ENCODE measurements at places on chromosomes 13 and 19.
A peak's percentile ranks its signal among the peaks of the same experiment; 100 is the strongest.

DNA sequence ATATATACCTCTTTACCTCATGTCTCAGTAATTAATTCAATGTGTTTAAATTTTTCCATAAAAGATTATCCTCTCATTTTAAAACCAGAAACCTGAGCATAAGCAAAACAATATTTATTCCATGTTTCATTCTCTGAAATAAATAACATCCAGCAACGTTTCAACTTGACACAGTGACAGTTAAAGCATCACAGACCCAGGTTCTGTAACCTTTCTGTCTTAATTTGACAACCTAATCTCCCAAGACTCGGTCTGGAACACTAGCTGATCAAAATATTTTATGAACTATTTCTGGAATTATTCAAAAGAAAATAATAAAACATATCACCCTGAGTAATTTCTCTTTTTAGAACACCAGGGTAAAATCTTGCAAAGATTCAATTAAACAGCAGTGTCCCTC lies 40.3 kb downstream of the KCTD12 start:
- no peak for DNase-seq

DNA sequence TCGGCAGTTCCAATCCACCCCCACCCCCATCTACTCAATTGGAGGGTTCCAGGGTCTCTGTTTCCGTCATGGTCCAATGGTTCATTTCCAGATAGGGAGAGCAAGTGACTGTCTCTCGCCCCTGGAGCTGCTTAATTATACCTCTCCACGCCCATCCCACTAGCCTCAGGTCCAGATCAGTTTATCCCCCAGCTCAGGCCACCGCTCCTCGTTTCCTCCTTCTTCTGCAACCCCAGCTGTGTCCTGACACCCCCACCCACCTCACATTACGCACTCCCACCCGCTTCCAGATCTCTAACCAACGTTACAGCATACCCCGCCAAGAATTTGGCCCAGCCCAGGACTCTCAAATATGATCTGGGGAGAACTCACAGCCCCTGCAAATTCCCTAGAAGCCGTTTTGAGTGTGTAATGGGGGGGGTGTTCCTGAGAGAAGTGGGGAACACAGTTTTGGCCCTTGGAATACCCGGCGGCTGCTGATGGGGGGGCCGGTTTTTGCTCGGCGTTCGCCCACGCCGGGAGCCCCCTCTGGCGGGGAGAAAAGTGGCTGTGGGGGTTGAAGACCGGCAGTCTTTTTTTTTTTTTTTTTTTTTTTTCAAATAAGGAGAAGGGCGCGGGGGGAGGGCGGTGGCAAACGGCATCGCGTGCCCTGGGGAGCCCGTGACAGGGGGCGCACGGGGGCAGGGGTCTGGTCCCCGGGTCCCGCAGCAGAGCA lies 1.7 kb upstream of the PDE4A start:
- peak; percentile 73 for DNase-seq

GRCh38 chr13:73220966-73221720 lies 162.3 kb downstream of the KLF5 start:
- DNase-seq, result no peak

DNA sequence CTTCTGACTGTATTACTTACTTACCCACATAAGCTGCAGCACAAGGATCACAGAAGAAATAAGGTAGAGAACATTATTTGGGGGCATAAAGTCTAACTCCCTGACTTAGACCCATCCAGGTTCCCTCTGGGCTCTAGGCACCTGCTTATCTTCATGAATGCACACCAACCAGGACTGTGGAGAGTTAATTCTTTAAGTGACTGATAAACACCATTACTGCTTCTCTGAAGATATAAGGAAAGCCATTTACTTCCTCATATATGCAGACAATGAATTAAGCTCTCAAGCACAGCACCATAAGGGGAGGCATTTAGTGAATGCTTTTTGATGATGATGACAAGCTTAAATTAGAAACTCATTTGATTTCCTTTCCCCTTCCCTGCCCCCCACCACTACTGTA lies 22.5 kb downstream of the OBI1 start:
- DNase-seq, result no peak

- DNase-seq, result no peak
Measured at GRCh38 chr13:20990910-20991525, 70.4 kb downstream of the LATS2 start.

- no peak for DNase-seq
Measured at GRCh38 chr19:49450405-49450804, 1.2 kb downstream of the PIH1D1 start.

DNA sequence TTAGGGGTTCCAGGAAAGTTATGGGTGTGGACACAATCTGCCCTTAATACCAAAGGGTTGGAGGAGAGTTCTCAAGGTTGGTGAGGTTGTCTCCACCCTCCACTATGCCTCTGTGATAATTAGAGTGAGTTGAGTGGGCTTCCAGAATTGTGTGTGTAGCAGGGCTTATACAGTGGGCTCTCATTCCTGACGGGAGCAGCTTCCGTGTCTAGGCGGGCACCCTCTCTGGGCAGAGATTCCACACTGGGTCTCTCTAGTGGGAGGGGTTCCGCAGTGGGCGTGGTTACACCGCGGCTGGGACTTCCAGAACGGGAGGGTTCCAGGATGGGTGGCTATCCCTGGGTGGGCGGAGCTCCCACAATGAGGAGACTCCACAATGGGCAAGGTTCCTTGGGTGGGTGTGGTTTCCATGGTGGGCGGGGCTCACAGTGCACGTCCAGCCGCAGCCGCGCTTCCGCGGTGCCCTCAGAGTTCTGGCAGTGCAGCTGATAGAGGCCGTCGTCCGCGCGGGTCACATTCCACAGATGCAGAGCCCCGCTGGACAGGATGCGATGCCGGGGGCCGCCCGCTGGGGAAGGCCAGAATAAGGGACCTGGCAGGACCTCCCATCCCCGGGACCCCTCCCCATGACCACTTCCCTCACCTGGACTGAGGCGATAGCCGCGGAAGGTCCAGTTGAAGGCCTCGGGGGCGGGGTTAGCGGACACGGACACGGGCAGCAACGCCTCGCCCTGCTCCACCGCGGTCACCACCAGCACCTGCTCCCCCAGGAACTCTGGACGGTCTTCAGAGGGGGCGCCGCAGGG lies 8.4 kb downstream of the NPHS1 start:
- no peak for DNase-seq

GRCh38 chr13:112066624-112067004 lies 335 bp upstream of the SOX1 start:
- no peak for DNase-seq

DNA sequence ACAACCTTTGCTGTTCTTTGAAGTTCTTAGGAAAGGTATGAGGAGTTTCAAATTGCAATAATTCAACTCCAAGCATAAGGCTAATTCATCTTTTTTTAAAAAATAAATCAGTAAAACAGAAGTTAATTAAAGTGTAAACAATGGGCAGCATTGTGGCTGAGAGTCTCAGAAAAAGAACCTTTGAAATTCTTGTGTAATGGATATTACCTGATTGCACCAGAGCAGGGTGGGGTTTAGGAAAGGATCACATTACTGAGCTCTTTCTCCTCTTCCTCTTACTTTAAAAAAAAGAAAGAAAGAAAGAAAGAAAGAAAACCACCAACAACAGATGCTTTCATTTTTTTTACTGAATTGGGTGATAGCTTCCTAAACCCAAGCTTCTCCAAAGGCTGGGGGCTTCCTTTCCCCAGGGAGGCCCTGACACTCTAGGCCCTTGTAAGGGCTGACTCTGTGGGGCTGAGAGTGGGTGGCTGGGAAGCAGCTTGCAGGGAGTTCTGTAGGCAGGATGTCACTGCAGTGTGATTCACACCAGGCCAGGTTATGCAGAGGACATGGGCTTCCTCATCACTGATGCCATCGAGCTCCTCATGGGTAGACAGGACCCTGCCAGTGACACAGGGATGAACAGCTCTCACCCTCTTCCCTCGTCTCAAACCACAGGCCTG lies 564.5 kb downstream of the FGF9 start:
- no peak for DNase-seq

DNA sequence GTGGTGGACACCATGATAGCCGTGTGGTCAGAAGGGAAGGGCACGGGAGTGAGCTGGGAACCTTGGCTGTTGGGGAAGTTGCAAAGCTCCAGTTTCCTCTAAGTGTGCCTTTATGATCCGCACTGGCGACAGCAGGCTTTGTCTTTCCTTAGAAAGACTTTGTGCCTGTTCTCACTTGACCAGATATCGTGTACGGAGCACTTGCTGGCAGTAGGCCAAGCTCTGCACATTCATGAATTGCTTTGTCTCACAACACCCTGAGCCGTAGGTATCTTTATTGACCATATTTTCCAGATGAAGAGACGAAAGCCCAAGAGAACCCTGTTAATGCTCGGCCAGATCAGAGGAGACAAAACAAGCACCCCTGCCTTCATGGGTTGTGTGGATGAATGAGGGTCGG lies 15.1 kb downstream of the CUL4A start:
- no peak for DNase-seq

GRCh38 chr19:17889609-17890214 lies 18.0 kb downstream of the SLC5A5 start:
- no peak for DNase-seq

- no peak for DNase-seq
Measured at GRCh38 chr19:33000510-33000909, 28.5 kb downstream of the FAAP24 start.

DNA sequence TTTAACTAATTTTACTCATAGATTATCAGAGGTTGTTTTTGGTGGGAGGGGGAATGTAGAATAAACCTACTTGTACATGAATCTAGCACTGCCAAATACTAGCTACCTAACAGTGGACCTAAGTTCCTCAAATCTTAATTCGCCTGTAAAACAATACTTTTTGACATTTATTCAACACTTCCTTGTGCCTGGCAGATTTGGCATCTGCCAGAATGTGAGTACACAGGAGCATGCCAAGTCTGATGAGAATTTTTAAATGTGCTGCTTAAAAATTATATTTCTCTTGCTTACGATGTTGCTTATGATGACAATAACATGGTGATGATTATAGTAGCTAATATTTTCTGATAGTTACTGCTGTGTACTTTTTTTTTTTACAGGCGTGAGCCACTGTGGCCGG lies 240.2 kb upstream of the STARD13 start:
- DNase-seq, result no peak

DNA sequence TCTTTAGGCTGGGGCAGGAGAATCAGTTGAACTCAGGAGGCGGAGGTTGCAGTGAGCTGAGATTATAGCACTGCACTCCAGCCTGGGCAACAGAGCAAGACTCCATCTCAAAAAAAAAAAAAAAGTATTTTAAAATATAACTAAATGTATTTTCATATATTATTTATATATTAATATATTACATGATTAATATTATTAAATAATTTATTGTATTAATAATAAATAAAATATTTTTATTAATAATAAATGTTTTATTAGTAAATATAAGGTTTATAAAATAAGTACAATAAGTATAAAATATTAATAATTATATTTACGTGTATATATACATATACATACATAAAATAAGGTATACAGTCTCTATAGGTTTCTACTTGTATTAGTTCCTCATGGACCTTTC lies 56.8 kb downstream of the SKA3 start:
- DNase-seq, result no peak

All from NAMALWA (cell line).